ENCODE measurements at places on chromosomes 3 and 15.

DNA sequence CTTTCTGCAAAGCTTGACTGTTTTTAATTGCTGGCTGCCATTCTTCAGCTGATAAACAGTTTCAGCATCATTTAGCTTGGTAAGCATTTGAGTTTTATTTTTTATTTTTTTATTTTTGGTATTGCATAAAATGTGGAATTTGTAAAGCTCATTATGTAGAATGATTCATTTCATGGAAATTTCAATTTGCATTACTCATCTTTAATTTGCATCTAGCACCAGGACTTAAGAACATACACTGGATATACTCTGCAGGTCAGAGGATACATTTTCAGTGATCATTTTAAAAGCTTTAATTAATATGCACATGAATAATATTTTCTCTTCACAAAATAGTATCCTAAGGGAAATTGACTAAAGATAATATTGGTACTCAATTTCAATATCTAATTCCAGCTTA is 732.4 kb upstream of the BCHE start:
- DNase-seq: no peak

GRCh38 chr3:64922213-64922612 is 234.4 kb upstream of the ADAMTS9 start:
- DNase-seq: no peak

- no peak for DNase-seq
Observed at GRCh38 chr3:100574536-100574935, 34.9 kb upstream of the ADGRG7 start.

GRCh38 chr15:88745696-88746095 is 57.5 kb upstream of the ACAN start:
- DNase-seq: no peak

GRCh38 chr3:50436114-50436674 is 67.2 kb downstream of the CACNA2D2 start:
- peak; percentile 66 for DNase-seq

- DNase-seq: no peak
Observed at GRCh38 chr3:192875971-192876565, 41.6 kb downstream of the MB21D2 start.

DNA sequence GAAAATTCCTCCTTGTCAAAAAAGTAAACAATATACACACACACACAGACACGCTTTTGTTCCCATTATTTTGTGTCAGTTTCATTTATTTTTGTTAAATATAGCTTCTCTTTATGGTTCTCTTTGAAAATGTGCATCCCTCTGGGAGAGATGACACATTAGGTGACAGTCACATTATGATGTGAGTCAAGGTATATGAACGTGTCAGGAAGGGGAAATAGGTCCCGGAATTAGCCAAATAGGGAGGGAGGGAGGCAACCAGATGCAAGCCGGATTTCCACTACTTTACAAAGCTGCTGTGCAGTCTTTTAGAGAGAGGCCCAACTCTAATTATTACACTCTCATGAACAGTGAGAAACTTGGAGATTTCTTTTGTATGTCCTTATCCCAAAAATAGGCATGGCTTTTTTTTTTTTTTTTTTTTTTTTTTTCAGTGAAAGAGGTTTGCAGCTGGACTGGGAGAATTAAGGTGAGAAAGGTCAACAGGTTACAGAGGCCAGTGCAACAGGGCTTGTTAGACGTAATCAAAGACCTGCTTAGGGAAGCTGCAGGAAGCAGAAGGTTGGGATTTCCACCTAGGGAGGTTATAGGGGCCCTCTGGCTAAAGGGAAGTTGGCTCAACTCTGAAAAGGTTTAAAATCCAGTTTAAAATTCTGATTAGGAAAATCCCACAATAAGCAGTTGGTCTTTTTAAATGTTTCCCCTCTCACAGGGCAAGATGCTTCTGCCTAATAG is 240.5 kb upstream of the UBE2E1 start:
- no peak for DNase-seq

GRCh38 chr3:105878061-105878460 is 9.2 kb upstream of the CBLB start:
- no peak for DNase-seq

DNA sequence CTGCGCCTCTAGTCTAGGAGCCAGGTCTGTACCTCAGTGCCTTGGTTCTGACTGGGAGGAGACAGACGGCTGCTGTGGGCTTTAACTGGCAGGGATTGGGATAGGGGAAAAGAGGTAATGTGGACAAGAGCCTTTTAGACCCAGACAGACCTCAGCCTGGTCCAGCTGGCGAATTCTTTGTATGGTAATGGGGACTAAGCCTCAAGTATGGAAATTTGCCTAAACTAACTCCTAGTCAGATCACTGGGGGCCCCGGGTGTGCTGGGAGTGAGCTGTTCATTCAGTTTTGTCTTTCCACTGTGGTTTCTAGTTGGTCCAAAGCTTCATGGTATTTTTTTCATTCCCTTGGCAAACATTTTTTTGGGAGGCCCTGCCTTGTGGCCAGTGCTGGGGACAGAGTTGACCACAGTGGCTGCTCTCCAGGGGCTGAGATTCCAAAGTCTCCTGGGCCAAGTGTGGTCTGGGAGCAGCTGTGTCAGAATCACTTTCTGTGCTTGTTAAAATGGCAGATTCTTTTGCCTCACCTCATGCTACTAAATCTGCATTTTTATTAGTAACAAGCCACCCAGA is 261.4 kb upstream of the C2CD4B start:
- DNase-seq: no peak

- no peak for DNase-seq
Observed at GRCh38 chr3:140626856-140627255, 51.0 kb upstream of the TRIM42 start.

DNA sequence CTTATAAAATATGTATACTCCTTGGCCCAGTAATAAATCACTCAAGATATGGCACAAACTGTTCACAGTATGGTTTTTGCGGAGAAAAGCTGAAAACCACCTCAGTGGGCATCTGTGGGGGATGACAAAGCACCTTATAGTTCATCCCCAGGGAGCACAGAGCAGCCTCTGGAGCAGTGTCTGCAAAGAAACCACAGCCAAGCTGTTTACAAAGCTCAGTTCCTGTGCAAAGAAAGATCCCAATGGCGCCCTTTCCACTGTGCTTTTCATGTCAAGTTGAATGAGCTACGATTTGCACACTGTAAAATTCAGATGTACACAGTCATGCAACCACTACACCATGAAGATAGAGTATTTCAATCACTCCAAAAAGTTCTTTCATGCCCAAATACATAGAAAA is 2.5 kb upstream of the EFCC1 start:
- DNase-seq: no peak

DNA sequence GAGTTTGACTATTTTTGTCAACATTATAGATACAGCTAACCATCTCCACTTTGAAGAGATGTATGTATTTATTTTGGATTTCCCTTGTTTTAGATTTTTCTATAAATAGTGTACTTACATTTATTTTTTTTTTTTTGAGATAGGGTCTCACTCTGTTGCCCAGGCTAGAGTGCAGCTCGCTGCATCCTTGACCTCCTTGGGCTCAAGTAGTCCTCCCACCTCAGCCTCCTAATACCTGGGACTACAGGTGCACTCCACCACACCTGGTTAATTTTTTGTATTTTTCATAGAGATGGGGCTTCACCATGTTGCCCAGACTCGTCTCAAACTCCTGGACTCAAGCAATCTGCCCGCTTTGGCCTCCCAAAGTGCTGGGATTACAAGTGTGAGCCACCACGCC is 55.3 kb upstream of the TRPM1 start:
- no peak for DNase-seq

- DNase-seq: no peak
Observed at GRCh38 chr3:78812166-78812565, 955.6 kb downstream of the ROBO1 start.

GRCh38 chr15:51327081-51327480 is 11.3 kb downstream of the CYP19A1 start:
- DNase-seq: no peak

- no peak for DNase-seq
Observed at GRCh38 chr15:60871731-60872130, 357.4 kb downstream of the RORA start.

GRCh38 chr3:37308247-37308646 is 133.9 kb upstream of the LRRFIP2 start:
- DNase-seq: no peak

DNA sequence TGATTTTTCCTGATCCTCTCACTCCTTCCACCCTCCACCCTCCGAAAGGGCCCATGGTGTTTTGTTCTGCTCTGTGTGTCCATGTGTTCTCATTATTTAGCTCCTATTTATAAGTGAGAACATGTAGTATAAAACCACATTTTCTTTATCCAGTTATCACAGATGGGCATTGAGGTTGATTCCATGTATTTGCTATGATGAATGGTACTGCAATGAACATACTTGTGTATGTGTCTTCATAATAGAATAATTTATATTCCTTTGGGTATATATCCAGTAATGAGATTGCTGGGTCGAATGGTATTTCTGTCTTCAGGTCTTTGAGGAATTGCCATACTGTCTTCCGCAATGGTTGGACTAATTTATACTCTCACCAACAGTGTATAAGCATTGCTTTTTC is 126.0 kb downstream of the IMPG2 start:
- DNase-seq: no peak

- DNase-seq: no peak
Observed at GRCh38 chr15:65355988-65356353, 21.8 kb downstream of the IGDCC3 start.

DNA sequence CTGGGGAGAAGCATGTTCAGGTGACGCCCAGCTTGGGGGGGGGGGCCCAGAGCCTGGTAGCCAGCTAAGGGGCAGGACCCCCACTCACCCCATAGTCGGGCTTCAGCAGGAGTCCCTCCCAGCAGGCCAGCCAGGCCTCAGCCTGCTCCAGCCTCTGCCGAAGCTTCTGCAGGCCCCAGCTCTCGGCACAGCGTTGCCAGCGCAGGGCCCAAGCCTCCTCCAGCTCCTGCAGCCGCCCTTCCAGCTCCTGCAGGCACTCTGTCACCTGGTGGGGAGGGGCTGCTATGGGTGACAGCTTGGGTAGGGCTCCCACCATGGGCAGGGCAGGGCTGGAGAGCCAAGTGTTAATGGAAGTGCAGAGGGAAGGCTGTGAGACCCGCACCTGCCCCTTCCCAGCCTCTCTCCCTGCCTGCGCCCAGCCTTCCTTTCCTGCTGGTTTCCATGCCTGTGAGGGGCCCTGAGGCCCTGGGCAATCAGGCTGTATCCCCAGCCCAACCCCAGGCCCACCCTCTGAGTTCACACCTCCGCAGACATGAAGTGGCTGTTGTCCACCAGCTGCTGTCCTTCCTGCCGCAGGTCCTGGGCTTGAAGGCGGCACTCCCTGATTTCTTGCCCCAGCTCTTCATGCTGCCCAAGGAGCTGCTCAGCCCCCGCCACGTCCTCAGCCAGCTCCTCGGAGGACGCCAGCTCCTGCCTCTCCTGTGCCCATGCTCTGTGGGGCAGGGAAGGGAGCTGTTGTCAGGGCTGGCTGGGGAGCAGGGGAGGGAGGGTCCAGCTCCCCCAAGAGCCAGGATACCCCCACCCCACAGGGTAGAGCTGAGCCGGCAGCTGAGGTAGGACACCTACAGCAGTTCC is 14.3 kb downstream of the PLA2G4B start:
- no peak for DNase-seq

DNA sequence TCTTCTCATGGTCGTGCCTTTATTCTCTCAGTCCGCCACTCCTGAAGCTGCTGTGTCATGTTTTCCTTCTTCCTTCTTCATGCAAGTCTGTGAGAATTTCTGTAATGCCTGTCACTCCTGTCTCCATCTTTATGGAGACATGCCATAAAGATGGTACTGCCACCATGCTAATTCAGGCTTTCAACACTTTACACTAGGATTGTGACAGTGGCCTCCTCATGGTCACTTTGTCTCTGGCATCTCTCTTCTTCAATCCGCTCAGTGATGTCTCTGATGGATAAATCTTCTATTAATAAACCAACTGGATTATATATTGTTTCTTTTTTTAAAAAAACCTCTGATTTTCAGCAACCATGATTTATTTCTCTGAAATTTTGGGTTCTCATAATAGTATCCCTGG is 18.1 kb downstream of the PPM1L start:
- DNase-seq: no peak

GRCh38 chr3:157174290-157174648 is 14.3 kb upstream of the CCNL1 start:
- DNase-seq: no peak

- DNase-seq: no peak
Observed at GRCh38 chr3:182327196-182327681, 466.1 kb upstream of the ATP11B start.

- no peak for DNase-seq
Observed at GRCh38 chr3:53846851-53847155, 435 bp downstream of the IL17RB start.

DNA sequence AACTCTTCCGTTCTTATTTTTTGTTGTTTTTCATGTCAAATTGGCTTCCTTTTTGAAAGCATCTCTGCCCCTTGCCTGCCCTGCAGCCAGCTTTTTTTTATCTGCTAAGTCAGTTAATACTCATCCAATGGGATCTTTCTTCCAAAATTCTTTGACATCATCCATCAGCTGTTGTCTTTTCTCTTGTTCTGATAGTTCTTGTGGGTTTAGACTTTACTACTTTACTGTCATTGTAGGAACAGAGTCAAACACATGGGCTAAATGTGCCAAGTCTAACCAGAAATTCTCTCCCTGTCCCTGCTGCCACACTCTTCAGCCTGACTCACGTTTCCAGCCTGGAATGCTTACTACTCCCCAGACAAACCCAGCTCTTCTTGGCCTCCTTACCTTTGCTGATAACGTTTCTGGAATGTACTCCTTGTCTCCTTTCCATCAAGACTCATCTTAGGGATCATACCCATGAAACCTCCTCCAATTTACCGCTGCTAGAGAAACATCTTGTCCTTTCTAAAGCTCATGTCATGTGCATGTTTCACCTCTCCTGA is 10.7 kb upstream of the VPS8 start:
- DNase-seq: no peak

- no peak for DNase-seq
Observed at GRCh38 chr3:170302008-170302407, 55.5 kb upstream of the SKIL start.

DNA sequence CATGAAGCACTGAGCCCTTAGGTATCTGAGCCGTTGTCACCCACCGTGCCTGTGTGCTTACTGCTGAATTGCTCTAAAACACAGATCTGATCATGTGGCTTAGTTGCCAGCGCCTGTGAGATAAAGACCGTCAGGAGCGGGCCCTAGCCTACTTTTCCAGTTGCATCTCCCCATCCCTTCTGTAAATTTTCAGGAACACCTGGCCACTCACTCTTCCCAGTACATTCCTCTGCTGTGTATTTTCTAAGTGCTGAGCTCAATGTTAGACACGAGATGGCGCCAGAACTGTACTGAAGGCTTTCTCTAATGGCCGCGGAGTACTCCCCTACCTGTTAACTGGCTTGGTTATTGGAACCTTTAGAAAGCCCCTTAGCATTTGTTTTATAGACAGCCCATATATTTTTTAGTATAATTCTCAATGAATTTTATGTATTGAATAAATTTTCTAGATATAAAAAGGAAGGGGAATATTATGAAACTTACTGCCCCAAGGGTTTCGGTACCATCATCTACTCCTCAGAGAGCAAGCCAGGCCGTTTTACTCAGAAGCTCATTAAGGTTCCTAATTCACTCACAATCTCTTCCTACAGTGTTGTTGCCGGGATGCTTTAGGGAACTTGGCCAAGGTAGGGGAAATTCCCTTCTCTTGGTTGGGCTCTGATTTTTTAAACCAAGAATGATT is 16.7 kb upstream of the WNT7A start:
- DNase-seq: no peak

- no peak for DNase-seq
Observed at GRCh38 chr3:71465371-71466036, 118.0 kb downstream of the FOXP1 start.

- DNase-seq: no peak
Observed at GRCh38 chr3:7075901-7076300, 215.0 kb downstream of the GRM7 start.

GRCh38 chr3:150073031-150073430 is 102.3 kb upstream of the PFN2 start:
- no peak for DNase-seq

GRCh38 chr3:8110966-8111798 is 390.4 kb upstream of the LMCD1 start:
- DNase-seq: peak; percentile 7
